ENCODE measurements at places on chromosomes 11 and 22. TPM values are rescaled to one million over a fixed set of nuclear protein-coding genes. Genes with fewer than 3 reads are reported as not detected.
A peak's percentile ranks its signal among the peaks of the same experiment; 100 is the strongest.

The ST14 gene
- total RNA-seq, result 2.4 TPM

GRCh38 chr22:35685731-35686130, 31.9 kb upstream of the APOL5 start:
- no peak overlapping the region for H3K4me3 ChIP-seq
- DNase-seq, result no peak
- H3K36me3 ChIP-seq, result no peaks in the 10 kb centered on the region
- no peaks in the 10 kb centered on the region for H3K4me1 ChIP-seq
- H3K27me3 ChIP-seq, result no peaks in the 10 kb centered on the region

GRCh38 chr22:19658967-19659804, 55.1 kb upstream of the SEPTIN5 start:
- H3K36me3 ChIP-seq, result no peaks in the 10 kb centered on the region
- H3K27ac ChIP-seq, result no peak overlapping the region
- H3K27me3 ChIP-seq, result no peaks in the 10 kb centered on the region
- no peak for DNase-seq

DNA sequence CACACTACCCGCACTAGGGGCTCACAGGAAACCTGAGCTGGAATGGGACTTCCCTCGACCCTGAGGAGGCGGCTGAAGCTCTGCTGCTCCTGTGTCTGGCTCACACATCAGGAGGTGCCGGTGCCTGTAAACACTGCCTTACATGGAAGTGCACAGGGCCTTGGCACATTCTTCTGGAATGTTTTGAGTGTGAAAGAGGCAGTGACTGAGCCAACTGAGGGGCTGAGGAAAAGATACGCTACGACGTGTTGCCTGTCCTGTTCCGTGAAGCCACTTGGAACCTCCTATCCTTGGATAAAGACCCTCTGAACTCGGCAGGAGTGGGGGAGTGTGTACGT, 10.5 kb downstream of the TXN2 start:
- no peaks in the 10 kb centered on the region for H3K4me1 ChIP-seq
- no peaks in the 10 kb centered on the region for H3K36me3 ChIP-seq
- no peak for DNase-seq
- no peaks in the 10 kb centered on the region for H3K27me3 ChIP-seq
- H3K27ac ChIP-seq, result no peak overlapping the region

DNA sequence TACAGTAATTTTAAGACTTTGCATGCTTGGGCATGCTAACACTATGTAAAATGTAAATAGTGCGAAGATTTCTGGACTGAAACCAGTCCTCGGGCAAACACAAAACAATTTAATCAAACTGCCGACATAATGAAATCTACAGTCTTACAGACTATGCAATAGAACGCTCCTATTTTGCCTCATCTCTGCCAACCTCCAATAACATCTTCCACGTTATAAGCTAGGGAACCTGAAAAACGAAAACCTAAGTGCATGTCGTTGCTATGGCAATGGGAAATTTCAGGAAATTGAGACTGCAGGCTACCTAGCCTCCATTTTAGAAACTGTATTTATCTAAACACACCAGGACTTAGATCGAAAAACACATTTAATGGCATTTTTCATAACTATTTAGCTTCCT, 1.1 kb downstream of the CSTF3 start:
- peaks cover 12% of the 10 kb centered on the region for H3K36me3 ChIP-seq
- no peak overlapping the region for H3K27ac ChIP-seq
- no peaks in the 10 kb centered on the region for H3K27me3 ChIP-seq
- peak; percentile 16 for DNase-seq

DNA sequence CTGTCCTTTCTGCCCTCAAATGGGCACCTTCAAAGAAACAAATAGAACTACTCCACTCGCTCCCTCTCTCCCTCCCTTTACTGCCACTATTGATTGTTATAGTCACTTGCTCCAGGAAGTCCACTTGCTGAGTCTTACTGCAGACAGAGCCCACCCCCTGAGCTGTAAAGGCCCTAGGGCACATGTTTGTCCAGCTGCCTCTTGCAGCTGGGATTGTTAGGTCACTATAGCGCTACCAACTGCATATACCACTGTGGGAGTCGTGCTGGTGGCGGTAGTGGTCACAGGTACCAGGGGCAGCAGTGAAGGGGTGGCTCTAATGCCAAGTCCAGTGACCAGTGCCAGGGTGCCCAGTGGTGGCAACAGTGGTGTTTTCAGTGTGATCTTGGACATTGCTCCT, 4.4 kb upstream of the SREBF2 start:
- no peak overlapping the region for H3K27ac ChIP-seq
- no peak overlapping the region for H3K4me3 ChIP-seq
- DNase-seq, result no peak

GRCh38 chr22:22753526-22754267, 109.3 kb downstream of the GGTLC2 start:
- no peak overlapping the region for H3K27ac ChIP-seq
- H3K4me3 ChIP-seq, result no peak overlapping the region
- peaks cover 80% of the 10 kb centered on the region for H3K27me3 ChIP-seq
- DNase-seq, result peak; percentile 70
- H3K36me3 ChIP-seq, result no peaks in the 10 kb centered on the region

GRCh38 chr11:27635567-27636037, 64.7 kb downstream of the BDNF start:
- no peaks in the 10 kb centered on the region for H3K4me1 ChIP-seq
- H3K27ac ChIP-seq, result no peak overlapping the region
- H3K36me3 ChIP-seq, result no peaks in the 10 kb centered on the region
- H3K4me3 ChIP-seq, result no peak overlapping the region
- H3K27me3 ChIP-seq, result peaks cover 12% of the 10 kb centered on the region

- H3K4me3 ChIP-seq, result no peak overlapping the region
- H3K27ac ChIP-seq, result no peak overlapping the region
- H3K27me3 ChIP-seq, result no peaks in the 10 kb centered on the region
- DNase-seq, result no peak
- H3K4me1 ChIP-seq, result no peaks in the 10 kb centered on the region
Observed at GRCh38 chr11:59791639-59792038, 18.9 kb downstream of the MRPL16 start.

GRCh38 chr11:96185220-96185768, 157.7 kb downstream of the MAML2 start:
- H3K36me3 ChIP-seq, result no peaks in the 10 kb centered on the region
- no peak for DNase-seq
- no peak overlapping the region for H3K27ac ChIP-seq
- no peaks in the 10 kb centered on the region for H3K27me3 ChIP-seq
- H3K4me3 ChIP-seq, result no peak overlapping the region

GRCh38 chr22:39332441-39333064, 13.1 kb upstream of the RPL3 start:
- H3K27ac ChIP-seq, result peak overlapping the region; percentile 87
- no peaks in the 10 kb centered on the region for H3K27me3 ChIP-seq
- peaks cover 3% of the 10 kb centered on the region for H3K4me1 ChIP-seq
- H3K36me3 ChIP-seq, result no peaks in the 10 kb centered on the region

DNA sequence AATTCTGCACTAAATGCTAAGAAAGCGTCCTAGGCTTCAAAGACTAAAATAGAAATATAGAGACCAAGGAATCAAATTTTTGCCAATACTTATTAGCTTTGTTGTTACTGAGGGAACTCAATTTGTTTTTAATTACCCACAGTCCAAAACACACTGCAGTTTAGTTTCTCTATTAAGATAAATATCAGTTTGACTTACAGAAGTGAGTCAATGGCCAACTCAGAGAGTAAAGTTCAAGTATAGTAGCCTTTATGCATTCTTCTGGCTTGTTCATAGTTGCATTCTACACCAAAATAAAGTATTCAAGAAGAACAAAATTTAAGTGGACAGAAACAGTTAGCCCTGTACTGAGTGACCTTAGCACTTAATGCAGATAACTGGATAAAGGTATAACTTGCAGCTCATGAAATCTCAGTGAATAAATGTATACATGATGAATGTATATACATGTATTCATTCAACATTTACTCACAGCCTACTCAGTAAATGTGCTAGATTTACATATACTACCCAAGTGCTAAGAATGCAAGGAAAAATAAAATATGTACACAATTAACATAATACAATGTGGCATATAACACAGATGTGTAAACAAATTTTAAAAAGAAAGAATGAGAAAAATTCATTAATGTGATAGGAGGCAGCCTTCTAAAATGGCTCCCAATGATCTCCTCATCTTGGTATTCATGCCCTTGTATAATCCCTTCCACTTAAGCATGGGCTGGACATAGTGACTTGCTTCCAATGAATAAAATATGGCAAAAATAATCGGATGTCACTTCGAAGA, 9.7 kb upstream of the RNF141 start:
- no peak overlapping the region for H3K27ac ChIP-seq
- H3K27me3 ChIP-seq, result no peaks in the 10 kb centered on the region
- no peaks in the 10 kb centered on the region for H3K36me3 ChIP-seq
- H3K4me3 ChIP-seq, result no peak overlapping the region
- no peak for DNase-seq

DNA sequence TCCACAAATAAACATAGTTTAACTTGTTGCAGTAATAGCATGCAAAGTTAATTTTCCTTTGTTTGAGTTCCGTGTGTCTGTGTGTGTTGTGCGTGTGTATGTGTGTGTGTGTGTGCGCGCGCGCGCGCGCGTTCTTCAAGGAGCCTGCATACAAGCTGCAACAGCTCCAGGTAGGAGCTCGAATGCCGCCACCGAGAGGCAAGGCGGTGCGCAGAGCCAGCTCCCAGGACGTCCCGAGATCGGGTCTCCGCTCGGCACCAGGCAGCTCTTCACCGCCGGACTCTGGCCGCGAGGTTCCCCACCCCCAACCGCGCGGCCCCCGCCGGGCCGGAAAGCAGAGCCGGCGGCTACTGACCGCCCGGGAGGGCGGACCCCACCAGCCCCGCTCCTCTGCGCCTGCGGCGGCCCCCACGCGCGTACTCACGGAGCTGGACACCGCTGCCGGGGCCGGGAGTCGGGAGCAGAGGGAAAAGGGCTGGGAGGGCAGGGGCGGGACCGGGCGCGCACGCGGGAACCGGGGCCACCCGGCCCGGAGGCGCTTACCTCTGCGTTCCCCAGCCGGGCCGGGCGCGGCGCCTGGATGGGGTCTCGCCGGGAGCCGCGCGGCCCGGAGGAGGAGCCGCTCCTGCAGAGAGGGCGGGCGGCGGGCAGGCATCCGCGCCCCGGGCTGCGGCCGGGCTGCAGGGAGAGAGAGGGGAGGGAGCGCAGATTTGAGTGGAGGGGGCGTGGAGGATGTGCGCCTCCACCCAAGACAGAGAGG, 40.4 kb upstream of the AKIP1 start:
- DNase-seq, result peak; percentile 85
- H3K36me3 ChIP-seq, result no peaks in the 10 kb centered on the region
- H3K27ac ChIP-seq, result peak overlapping the region; percentile 77
- no peaks in the 10 kb centered on the region for H3K27me3 ChIP-seq
- peak overlapping the region; percentile 91 for H3K4me3 ChIP-seq

DNA sequence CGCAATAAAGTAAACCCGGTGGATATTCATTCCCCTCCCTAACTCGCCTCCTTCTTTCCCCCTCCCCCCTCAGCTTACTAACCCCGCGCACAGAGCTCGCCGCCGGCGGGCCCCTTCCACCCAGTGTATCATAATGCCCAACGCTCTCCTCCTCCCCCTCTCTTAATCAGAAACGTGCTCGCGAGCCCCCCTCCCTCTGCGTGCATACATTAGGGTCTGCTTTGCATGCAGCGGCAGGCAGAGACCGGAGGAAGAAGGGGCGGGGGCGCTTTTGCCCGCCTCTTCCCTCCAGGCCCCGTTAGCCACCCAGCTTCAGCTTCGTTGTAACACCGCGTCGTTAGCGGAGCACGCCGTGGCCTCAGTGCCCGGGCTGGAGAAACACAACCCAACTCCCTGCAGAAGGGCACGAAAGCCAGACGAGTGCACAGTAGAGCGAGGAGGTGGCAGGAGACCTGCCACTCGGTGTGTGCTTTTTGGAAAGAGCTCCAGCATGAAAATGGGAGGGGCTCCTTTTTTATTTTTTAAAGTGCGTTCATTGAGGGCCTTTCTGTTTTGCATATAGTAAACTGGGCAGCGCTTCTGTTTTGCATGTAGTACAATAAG, 901 bp upstream of the KMT2A start:
- H3K4me3 ChIP-seq, result peak overlapping the region; percentile 99
- H3K27ac ChIP-seq, result peak overlapping the region; percentile 77
- DNase-seq, result peak; percentile 96
- no peaks in the 10 kb centered on the region for H3K27me3 ChIP-seq
- peaks cover 13% of the 10 kb centered on the region for H3K36me3 ChIP-seq
- H3K4me1 ChIP-seq, result peaks cover 27% of the 10 kb centered on the region

DNA sequence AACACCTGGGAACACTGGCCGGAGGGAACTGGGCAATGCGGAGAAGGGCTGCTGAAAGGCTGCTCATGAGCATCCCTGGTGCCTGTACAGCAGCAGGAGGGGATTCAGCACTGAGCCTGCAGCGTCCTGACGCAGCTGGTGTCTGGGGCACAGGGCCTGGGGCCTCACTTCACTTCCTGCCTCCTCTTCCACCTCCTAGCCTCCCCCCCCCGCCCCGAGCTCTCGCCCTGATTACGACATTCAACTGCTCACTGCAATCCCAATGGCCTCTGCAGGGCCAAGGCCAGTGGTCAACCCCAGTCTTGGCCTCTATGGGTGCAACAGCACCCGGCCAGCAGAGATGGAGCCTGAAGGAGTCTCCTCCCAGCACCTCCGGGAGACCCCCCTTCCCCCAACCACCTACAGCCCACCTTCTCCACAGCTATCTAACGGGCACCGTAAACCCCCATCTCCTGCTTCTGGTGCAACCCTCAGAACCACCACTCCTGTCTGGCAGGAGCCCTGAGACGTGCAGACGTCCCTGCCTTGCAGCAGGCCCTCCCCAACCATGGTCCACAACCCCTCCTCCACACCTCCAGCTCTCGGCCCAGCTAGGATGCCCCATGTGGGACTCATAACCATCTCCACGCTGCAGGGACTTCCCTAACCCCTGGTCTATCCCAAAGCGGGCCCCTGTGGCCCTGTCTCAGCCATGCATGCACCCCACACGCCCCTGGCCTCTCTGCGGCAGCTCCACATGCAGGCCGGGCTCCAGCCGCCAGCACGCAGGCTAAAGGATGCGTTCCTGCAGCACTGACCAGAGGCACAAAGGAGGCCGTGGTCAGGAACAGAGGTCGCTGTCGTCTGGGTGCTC, 38.2 kb downstream of the BRD1 start:
- no peaks in the 10 kb centered on the region for H3K36me3 ChIP-seq
- no peak for DNase-seq
- H3K4me3 ChIP-seq, result no peak overlapping the region
- no peaks in the 10 kb centered on the region for H3K4me1 ChIP-seq
- no peak overlapping the region for H3K27ac ChIP-seq
- H3K27me3 ChIP-seq, result no peaks in the 10 kb centered on the region

DNA sequence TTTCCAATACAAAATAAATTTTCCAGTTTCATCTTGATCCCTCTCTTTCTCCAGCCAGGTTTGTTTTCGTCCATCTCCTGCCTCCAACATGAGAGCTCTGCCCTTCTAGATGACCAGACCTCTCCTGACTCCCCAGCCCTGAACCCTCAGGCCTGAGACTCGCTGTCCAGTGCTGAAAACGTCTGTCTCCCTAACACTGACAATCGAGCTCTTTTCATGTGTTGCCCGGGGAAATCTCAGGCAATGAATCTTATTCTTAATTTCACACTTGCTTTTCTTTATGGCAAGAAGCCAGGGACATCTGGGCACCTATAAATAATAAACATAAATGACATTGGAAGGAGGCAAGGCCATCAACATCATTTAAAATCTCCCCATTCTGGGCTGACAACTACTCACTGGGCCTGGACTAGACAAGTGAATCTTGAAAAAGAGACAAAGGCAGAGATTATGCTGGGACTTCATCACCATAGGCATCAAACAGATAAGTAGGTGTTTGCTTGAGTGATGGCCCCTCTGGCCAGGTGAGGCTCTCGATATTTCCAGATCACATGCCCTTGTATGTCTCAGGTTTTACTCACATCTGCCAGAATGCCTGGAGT, 274.5 kb upstream of the B3GAT1 start:
- no peak overlapping the region for H3K27ac ChIP-seq
- no peak overlapping the region for H3K4me3 ChIP-seq
- H3K27me3 ChIP-seq, result no peaks in the 10 kb centered on the region
- H3K36me3 ChIP-seq, result no peaks in the 10 kb centered on the region
- DNase-seq, result peak; percentile 63
- H3K4me1 ChIP-seq, result peaks cover 14% of the 10 kb centered on the region

The FOLR2 gene
- total RNA-seq, result not detected

The MED15 gene
- total RNA-seq, result 11.4 TPM
